ENCODE measurements at places on chromosomes 16 and 17.

GRCh38 chr17:76447931-76448652 lies 4.9 kb downstream of the UBE2O start:
- no peak for DNase-seq

- no peak for DNase-seq
These were observed 1410.9 kb upstream of the CDH8 start for GRCh38 chr16:63447121-63447520.

- DNase-seq, result no peak
These were observed 58.7 kb upstream of the NOL11 start for GRCh38 chr17:67659028-67659427.

GRCh38 chr17:81792675-81793615 lies 11.0 kb upstream of the GCGR start:
- DNase-seq, result no peak

DNA sequence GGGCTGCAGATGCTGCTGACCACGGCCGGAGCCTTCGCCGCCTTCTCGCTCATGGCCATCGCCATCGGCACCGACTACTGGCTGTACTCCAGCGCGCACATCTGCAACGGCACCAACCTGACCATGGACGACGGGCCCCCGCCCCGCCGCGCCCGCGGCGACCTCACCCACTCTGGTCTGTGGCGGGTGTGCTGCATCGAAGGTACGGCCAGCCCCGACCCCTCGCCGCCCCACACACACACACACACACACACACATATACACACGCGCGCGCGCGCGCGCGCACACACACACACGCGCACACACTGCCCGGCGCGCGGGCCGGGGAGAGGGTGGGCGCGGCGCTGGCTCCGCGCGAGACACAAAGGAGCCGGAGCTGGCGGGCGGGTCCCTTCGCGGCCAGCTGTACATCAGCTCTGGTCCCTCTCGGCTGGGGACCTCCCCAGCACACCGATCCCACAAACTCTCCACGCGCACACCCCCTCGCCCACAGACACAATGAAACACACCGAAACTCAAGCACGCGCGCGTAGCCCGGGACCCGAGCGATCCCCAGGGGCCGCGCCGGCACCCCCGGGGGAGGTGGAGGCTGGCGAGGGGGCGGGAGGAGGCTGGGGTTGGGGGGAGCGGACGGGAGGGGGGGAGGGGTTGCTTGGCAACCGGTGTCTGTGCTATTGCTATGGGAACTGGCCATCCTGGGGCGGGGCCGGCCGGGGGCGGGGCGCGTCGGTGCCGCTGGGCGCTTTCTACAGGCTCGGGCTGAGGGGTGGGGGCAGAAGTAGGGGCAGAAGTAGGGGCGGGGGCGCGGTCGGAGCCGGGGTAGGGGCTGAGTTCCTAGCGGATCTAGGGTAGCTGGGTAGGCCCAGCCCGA lies 658 bp downstream of the CACNG4 start:
- no peak for DNase-seq

- no peak for DNase-seq
These were observed 105.8 kb downstream of the SNX29 start for GRCh38 chr16:12082226-12082887.

- no peak for DNase-seq
These were observed 34.1 kb downstream of the GRB2 start for GRCh38 chr17:75371339-75371738.

GRCh38 chr16:4631444-4631843 lies 6.8 kb downstream of the MGRN1 start:
- DNase-seq, result no peak

Data from fibroblast of skin of left quadriceps (primary cell).